ENCODE measurements at places on chromosomes 2 and 18. TPM values are rescaled to one million over a fixed set of nuclear protein-coding genes. Genes with fewer than 3 reads are reported as not detected.

DNA sequence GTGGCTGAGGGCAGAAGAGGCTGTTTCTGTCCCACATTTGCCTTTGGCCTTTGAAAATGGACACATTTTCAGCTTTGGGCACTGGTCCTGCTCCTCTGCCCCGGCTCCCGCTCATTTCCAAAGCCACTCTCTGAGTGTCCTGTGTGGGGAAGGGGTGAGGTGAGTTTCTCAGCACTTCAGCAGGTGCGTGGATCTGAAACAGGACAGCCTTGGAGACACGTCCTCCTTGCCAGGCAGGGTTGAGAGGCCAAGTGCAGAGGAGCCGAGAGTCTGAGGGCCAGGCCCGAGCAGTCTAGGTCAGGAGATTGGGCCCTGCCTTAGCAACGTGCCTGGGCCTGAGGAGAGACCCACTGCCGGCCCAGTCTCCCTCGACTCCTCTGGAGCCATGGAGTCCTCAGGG lies 21.9 kb upstream of the ALPI start:
- no peak for DNase-seq

DNA sequence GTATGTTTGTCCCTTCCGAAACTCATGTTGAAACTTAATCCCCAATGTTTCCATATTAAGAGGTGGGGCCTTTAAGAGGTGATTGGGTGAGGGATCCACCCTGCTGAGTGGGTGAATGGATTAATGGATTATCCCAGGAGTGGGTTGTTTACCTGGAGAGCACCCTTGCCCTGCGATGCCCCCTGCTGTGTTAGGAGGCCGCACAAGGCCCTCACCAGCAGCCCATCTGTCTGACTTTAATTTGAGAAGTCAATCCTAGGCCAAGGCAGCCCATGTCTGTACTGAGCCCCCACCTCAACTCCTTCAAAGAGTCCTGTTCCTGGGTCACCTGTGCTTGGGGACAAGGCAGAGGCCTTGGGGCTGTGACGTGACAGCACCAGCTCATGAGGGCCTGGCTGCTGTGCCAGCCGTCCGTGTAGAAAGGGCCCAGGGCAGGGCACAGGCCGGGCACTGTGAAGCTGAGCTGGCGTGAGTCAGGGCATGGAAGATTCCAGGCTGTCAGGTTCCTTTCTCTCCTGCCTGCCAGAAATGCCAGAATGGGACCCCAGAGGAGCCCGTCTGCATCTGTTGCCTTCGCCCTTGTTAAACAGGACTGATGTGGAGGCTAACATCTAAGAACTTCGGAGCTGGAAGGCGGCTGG lies 21.3 kb upstream of the TAF1B start:
- no peak for DNase-seq

DNA sequence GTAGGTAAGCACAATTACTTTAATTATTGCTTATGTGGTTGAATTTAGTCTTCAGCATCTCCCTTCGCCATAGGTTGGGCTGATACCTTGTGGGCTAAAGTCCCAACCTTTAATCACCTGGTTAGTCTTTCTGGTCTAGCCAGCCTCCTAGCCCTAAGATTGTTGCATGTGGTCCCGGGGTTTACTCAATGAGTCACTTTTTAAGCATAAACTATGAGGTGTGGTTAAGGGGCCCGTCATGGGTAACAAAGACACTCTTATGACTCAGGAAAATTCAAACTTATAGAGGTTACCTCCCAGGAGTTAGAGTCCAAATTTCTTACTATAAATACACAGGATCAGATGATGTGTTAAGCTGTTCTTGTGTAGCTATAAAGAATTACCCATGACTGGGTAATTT lies 841.6 kb downstream of the TRIB2 start:
- DNase-seq, result peak; percentile 56

GRCh38 chr2:141384676-141385075 lies 746.1 kb downstream of the LRP1B start:
- no peak for DNase-seq

GRCh38 chr2:386406-387103 lies 98.7 kb upstream of the ALKAL2 start:
- no peak for DNase-seq

DNA sequence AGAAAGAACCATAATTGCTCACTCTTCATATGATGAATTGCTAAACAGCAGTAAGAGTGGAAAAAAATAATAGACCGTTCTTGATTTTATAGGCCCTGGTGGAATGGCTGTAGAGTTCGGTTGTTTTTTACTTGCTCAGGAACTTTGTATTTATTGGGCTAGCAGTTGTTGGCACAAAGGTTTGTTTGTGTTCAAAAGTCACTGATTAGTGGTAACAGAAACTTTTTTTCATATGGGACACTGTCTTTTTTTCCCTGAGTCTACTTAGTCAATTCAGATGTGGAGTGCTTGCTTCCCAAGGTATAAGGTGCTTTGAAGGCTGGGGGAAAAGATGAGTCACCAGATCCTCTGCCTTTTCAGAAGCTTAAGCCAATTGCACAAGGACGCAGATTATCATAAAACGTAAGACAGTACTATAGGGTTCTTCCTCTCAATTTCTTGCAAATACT lies 25.8 kb downstream of the PHLPP1 start:
- DNase-seq, result peak; percentile 89

DNA sequence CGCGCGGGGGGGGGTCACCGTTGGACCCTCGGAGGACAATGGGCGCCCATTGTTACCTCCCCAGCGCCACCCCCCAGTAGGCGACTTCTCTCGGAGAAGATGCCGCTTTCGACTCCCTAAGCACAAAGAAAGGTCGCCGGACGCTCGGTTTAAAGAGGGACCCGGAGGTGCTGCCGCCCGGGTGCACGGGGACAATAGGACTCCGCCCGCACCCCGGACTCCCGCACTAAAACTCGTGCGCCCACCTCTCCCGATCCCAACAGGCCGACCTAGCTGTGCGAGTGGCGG lies 318 bp upstream of the CDC42EP3 start:
- no peak for DNase-seq

DNA sequence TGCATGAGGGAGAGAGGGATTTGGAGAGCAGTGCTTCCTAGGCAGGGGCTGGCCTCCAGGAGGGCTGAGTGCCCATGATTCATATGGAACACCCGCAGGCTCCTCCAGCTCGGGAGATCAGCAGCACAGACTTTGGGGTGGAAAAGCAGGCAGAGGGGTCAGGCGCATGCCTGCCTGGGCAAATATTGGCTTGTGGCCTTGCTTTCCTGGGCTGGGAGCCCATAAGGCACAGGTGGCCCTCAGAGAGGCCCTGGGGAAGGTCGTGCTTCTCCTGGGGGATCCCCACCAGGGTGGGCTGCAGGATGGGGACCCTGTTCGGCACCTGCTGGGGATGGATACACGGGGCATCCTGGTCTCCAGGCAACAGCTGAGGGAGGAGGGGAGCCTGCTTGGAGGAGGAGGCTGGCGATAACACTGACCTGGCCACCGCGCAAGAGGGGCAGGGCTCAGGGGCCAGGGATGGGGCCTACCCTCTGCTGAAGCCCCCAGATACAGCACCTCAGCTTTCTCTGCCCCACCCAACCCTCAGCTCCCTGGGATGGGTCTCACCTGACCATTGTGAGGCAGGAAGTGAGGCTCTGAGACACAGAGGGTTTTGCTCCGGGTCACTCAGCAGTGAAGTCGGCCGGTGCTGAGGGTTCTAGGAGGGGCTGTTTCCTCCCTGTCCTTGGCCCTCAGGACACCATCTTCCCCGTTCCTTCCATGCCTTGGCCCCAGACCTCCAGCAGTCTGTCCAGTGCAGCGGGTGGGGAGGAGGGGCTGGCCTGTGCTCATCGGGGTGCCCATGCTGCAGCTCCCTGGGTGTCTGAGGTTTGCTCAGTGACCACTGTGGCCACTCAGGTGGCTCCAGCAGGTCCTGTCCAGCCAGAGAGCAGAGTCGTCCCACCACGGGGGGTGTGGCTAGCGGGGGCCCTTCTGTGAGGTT lies 12.0 kb downstream of the AQP12A start:
- no peak for DNase-seq

DNA sequence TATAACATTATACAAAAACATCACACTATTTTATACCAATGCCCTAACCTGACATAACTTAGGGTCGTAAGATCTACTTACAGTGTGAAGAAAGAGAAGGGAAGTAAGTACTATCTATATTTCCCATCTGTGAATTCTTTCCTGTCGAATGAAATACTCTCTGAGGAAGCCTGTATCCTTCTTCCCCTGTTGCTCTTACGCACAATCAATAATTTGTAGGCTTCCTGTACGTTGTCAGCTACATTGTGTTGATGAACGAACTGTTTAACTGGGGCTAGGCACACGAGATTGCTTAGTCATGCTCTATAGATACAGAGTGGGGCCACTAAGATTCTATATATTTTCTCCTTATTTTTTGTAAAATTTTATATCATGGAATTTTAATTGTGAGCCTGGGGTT lies 1125.0 kb upstream of the CELF4 start:
- DNase-seq, result no peak

DNA sequence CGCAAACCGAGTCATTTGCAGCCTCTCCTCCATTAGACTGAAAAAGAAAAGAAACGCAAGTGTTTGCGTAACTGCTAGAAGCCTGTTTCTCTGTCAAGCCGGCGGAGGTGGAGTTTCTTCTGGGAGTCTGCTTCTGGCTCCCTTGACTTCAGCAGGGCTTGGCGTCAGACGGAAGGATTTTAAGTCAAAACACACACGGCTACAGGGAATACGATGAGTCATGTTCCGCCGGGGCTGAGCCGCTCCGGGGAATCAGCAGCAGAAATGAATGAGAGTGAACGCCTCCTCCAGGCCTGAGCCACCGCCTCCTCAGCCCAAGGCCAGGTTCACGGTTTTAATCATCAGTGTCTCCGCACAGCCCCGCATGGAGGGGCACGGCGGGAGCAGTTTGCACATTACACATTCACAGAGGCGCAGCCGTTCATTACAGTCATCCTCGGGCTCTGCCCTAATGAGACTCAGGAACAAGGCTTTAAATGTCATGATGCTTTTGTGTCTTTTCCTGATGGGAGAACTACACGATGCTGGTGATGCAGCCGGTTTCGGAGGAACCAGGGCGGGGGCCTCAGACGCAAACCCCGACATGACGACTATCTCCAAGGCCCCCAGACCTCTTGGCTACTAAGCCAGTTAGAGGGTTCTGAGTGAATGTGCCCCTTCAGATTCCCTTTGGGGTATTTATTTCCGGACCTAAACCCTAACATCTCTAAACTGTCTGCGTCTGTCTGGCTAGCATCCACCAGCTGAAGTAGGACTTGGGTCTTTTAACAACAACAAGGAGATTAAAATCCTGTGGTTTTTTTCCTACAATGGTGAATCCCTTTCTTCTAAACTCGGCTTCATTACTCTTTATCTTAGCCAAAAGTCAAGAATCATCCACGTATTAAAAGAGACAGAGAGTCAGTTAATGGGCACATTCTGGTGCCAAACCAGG lies 11.1 kb upstream of the SCG2 start:
- peak; percentile 95 for DNase-seq

GRCh38 chr2:62296034-62296831 lies 100.3 kb downstream of the B3GNT2 start:
- DNase-seq, result no peak

GRCh38 chr2:28160986-28161425 lies 231.7 kb upstream of the FOSL2 start:
- DNase-seq, result peak; percentile 37

DNA sequence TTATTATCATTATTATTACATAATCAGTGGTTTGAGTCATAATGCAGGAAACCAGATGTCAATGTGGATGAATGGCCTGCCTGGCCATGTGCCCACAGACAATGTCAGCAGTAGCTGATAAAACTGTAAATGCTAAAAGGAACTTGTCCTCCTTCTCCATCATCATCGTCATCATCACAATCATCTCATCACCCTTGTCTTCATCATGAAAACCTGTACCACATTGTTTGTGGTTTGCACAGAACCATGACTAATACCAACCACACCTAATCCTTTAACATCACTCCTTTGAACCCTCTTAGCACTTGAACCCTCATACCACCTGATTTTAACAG lies 96.0 kb downstream of the HNMT start:
- no peak for DNase-seq

DNA sequence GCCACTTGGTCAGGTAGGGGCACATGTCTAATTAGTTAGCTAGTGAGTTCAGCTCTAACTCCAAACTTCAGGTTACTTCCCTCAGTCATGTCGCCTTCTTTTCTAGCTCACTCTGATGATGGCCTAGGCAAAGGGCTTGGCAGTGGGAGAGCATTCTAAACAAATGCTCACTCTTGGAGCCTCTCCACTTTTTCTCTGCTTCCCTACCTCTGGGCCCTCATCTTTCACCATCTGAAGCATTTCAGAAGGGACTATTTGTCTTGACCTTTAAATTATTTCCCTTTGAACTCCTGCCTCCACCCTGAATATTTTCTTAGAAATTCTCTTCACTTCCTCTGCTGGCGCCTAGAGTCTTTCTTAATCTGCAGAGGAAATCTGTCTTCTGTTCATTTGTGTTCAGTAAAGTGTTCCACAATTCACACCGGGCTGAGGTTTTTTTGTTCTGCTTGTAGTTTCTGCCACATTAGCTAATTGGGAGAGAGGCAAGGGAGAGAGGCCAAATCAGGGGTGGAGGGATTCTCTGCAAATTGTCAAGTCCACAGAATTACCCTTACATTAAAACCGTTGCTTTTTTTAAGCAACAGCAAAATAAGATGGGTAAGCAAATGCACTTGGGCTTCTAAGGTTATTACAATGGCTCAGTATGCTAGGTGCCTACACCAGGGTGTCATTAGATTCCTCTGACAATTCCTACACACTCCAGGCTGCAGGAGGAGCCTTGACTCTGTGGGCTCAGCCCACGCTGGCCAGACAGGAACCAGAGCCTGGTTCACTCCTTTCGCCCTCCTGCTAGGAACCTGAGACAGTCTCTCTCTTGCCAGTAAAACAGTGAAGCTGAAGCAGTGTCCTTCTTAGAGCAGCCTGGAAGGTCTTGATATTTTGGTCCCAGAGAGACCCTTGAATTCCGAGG lies 5.5 kb downstream of the MSGN1 start:
- peak; percentile 33 for DNase-seq

GRCh38 chr18:52000435-52000834 lies 339.6 kb upstream of the DCC start:
- no peak for DNase-seq

The DSG2 gene
- total RNA-seq, result 42.4 TPM

The CCL20 gene
- 0.96 TPM for total RNA-seq

The POTEC gene
- not detected for total RNA-seq

The PPP1R1C gene
- 2.0 TPM for total RNA-seq

The EVX2 gene
- not detected for total RNA-seq

The STEAP3 gene
- total RNA-seq, result 8.5 TPM

The SOS1 gene
- 16.8 TPM for total RNA-seq

The MYOM1 gene
- 0.26 TPM for total RNA-seq

The KCMF1 gene
- total RNA-seq, result 98.3 TPM

The CRYGC gene
- total RNA-seq, result not detected

The TMEM169 gene
- total RNA-seq, result 0.16 TPM

The ALPI gene
- not detected for total RNA-seq

Data from SK-MEL-5 (cell line).